ENCODE measurements at places on chromosomes 3 and 15. TPM values are rescaled to one million over a fixed set of nuclear protein-coding genes. Genes with fewer than 3 reads are reported as not detected.

GRCh38 chr3:175384569-175384968 lies 525.4 kb downstream of the NAALADL2 start:
- no peak for DNase-seq

- DNase-seq: no peak
Observed at GRCh38 chr3:158095111-158095813, 11.0 kb downstream of the SHOX2 start.

- DNase-seq: no peak
Observed at GRCh38 chr3:29481969-29482767, 201.3 kb downstream of the RBMS3 start.

- no peak for DNase-seq
Observed at GRCh38 chr15:44087578-44088465, 107.2 kb downstream of the FRMD5 start.

DNA sequence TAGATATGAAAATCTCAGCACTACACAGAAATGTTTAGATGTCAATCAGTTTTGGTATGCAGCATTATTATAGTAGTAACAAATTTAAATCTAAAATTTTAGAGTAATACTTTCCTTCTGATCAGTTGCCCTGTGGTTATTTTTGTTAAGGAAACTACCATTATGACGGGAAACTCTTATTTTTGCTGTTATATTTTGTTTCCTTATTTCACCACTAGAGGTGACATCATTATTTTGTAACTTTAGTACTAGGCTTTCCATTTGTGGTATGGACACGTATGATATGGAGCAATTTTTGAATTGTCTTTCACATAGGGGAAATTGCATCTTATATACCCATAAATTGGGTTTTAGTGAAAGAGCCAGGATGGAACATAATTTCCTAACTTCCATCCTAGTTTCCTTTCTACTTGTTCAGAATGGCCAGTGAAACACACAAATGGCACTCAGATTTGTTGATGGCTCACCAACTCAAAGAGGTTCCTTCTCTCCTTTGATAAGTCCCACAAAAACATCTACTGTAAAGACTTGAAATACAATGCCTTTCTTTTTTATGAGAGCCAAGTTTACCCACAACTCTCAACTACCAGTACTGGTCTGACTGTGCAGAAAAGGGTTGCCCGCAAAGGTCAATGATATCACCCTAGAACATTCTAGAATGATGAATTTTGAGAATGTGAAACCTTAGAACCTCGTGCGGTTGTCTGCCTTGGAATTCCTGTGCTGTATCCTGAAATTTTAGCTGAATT lies 19.4 kb upstream of the PPP4R2 start:
- no peak for DNase-seq

GRCh38 chr3:172449466-172450149 lies 1.4 kb upstream of the GHSR start:
- peak; percentile 38 for DNase-seq

ATP8B4 gene
- 35.9 TPM for total RNA-seq

HYAL1 gene
- total RNA-seq: 0.16 TPM

DNA sequence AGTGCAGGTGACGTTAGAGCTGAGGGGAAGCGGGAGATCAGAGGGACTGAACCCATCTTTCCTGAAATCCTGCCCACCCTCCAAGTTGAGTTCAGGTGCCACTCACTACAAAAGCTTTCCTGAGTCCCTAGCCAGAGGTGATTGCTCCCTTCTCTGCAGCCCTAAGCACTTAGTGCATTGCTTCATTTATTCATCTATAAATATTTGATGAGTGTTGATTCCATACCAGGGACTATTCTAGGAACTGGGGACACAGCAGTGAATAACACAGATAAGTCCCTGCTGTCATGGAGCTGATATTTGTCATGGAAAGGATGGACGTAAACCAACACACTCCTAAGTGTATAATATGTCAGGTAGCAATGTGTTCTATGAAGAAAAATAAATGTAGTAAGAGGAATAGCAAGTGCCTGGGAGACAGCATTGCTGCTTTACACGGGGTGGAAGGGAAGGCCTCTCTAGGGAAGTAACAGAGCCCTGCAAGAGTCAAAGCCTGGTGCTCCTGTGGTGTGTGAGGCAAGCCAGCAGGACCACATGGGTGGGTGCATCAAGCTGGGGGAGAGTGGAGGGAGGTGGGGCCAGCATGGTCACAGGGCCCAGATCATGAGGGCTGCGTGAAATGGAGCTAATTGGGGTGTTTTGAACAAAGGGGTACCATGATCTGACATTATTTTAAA lies 18.6 kb downstream of the ALPK3 start:
- no peak for DNase-seq
